ENCODE measurements at places on chromosomes 16 and 17.

DNA sequence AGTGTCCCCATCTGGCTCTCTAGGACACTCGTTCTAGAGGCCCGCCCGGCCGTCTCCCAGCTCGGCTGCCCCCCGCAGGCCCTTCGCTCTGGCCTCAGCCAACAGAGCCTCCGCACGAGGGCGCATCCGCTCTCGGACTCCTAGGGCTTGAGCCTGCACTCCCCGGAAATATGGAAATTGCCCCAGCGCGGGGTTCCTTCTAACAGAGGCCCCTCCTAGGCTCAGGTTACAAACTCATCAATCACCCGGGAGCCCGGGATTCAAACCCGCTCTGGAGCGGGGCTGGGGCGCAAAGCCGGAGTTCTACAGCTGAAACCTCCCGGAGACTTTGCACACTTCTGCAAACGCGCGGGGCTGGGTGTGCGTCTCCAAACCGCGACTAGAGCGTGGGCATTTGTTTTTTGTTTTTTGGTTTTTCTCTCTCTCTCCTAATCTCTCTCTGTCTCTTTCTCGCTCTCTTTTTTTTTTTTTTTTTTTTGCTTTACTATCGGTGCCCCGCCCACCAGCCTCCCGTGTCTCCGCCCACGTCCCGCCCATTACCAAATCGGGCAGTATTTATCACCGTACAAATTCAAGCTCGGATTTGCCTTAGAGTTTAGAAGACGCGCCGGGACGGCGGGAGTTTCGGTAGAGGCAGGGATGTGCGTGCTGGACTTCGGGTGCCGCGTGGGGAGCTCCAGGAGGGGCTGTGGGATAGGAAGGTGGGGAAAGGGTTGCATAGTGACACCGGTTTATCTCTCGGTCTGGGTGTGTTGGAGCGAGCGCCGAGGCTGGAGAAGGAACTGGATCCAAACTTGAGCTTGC is 2.4 kb upstream of the FOXL1 start:
- peak; percentile 23 for DNase-seq

- no peak for DNase-seq
Observed at GRCh38 chr16:72380283-72380682, 208.3 kb upstream of the PMFBP1 start.

GRCh38 chr17:28228986-28229729 is 89.8 kb upstream of the TMEM97 start:
- DNase-seq, result no peak

DNA sequence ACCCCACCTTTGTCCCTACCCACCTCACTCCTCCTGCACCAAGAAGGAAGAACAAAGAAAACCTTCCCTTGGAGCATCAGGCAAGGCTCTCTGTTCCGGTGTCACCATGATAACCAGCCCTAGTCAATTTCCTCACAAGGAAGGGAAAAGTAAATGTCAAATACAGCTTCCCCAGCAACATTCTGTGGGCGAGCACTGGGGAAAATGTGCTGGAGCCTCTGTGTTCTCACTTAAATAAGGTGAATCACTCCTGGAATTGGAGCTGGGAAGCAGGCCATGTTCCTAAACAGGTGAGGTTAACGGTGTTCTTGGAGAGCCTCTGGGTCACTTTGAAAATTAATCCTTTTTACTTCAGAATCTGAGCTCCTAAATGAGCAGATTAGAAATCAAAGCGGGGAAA is 427.9 kb upstream of the ERCC4 start:
- DNase-seq, result no peak

- DNase-seq, result no peak
Observed at GRCh38 chr16:22627043-22627442, 116.4 kb downstream of the NPIPB5 start.

Measured in activated CD4-positive, alpha-beta T cell treated with anti-CD3 and anti-CD28 coated beads for 4 hours (primary cell).